Mononuclear cell (primary cell): ENCODE measurements at places on chromosomes 11 and 22. TPM values are rescaled to one million over a fixed set of nuclear protein-coding genes. Genes with fewer than 3 reads are reported as not detected.

The PANX2 gene
- 0.94 TPM for total RNA-seq

The DPAGT1 gene
- 6.7 TPM for total RNA-seq

The IRAG1 gene
- 0.52 TPM for total RNA-seq

The C11orf86 gene
- not detected for total RNA-seq

The LTBP3 gene
- total RNA-seq, result 25.6 TPM

The LRRC74B gene
- not detected for total RNA-seq

The GRIA4 gene
- not detected for total RNA-seq

The GPR83 gene
- 0.10 TPM for total RNA-seq

The NAALAD2 gene
- total RNA-seq, result not detected
